ENCODE measurements at places on chromosomes 3 and 15.

DNA sequence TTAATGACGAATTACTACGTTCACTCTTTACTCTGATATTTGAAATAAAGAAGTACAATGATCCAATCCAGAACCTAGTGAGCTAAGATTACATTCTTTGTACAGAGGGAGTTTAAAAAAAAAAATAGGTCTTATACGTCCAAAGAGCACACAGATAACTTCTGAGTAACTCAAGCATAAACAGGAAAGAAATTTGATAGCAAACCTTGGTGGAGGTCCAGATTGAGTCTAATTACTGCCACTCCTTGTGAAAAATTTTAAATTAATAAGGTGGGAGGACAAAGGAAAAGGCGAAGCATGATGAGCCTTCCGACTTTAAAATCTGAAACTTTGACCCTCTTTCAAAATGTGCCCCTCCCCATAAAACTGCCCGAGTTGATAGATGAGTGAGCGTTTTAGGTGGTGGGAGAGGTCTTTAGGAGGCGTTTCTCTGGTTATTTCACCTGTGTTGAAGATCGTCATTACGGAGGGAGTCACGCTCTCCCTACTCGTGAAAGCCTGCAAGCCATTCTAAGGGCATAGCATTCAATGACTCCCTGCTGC lies 127.0 kb upstream of the ROBO2 start:
- no peak for DNase-seq

DNA sequence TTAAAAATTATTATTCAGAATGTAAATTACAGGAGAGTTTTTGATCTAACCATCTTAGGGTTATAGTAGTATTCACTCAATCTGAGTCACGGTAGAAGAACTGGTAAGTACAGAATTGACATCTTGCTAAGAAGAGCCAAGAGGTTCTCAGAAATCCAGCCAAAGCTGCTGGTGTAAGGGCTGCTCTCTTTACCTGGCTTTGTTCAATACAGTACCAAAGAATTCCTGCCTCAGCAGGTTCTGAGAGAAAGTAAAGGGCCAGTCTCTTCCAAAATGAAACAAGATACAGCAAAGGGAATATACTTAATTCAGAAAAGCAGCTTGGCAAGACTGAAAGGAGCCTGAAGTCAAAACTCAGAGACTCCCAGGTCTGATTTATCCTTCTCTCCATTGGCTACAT lies 193.1 kb downstream of the TNIK start:
- no peak for DNase-seq

DNA sequence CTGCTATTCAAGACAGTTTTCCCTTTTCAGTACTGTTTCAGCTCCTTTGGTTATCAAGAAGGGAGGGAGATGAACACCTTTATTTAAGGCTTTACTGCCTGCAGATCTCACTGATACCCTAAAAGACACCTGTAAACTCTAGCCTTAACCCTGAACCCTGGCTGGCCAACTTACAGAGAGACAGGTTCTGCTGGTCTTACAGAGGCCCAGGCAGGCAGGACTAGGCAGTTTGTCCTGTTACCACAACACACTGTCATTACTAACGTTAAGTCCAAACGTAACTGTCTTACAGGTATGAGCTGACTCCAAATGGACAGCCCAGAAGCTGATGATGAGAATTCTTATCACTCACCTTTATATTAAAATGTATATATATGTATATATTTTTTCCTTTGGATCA lies 42.1 kb downstream of the ESYT3 start:
- DNase-seq = no peak

- no peak for DNase-seq
These were observed 30.5 kb downstream of the LRRK1 start for GRCh38 chr15:100949691-100950090.

- DNase-seq = no peak
These were observed 28.7 kb downstream of the SIDT1 start for GRCh38 chr3:113560831-113561623.

DNA sequence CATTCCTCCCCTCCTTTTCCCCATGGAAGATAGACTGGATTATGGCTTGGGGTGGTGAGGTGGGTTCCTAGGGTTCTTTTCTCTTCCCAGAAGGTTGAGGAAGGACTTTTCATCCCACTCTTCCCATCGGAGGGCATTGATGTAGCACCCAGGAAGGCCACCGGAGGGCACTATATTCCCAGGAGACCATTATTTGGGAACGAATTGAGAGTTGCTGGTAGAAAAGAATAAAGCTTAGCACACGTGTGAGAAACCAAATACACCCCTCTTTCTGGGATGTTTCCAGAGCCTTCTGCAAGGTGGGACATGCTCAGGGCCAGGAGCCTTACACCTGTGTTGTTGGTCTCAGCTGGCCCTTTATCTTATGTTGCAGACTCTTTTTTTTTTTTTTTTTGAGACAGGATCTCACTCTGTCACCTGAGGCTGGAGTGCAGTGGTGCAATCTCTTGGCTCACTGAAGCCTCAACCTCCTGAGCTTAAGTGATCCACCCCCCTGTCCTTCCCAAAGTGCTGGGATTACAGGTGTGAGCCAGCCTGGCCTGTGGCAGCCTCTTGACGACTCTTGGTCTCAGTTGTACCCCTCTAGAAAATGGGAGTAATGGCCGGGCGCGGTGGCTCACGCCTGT lies 6.3 kb upstream of the CDC25A start:
- peak; percentile 61 for DNase-seq

Data from GM20000 (cell line).